ENCODE measurements at places on chromosomes 1 and 21.
A peak's percentile ranks its signal among the peaks of the same experiment; 100 is the strongest.

DNA sequence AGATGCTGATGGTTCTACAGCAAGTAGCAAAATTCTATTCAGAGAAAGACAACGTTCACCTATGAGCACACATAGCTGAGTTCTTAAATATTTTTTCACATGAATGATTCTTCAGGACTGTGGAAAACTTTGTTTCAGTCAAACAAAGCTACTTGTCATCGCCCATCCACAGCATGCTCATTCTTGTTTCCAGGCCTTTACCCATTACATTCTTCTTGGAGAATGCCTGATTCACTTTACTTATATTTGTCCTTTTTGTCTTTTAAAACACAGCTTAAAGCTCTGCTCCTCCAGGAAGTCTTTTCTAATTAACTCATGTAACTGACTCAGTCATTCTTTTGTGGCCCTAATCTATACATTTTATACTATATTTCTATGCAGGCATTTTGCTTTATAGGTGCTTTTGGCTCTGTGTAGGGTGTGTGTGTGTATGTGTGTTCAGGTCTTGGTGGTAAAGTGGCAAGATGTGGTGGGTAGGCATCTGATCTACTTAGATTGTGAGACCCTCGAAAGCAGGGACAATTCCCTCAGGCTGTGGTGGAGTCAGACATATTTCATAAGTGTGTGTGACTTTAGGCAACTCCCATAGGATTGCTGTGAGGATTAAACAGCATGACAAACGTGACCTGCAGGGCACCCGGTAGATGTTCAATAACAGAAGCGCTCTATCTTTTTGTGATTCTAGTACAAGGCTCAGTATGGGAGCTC lies 11.8 kb upstream of the MARK1 start:
- DNase-seq: peak; percentile 8

GRCh38 chr1:2344121-2344681 lies 47.2 kb downstream of the MORN1 start:
- no peak for DNase-seq

DNA sequence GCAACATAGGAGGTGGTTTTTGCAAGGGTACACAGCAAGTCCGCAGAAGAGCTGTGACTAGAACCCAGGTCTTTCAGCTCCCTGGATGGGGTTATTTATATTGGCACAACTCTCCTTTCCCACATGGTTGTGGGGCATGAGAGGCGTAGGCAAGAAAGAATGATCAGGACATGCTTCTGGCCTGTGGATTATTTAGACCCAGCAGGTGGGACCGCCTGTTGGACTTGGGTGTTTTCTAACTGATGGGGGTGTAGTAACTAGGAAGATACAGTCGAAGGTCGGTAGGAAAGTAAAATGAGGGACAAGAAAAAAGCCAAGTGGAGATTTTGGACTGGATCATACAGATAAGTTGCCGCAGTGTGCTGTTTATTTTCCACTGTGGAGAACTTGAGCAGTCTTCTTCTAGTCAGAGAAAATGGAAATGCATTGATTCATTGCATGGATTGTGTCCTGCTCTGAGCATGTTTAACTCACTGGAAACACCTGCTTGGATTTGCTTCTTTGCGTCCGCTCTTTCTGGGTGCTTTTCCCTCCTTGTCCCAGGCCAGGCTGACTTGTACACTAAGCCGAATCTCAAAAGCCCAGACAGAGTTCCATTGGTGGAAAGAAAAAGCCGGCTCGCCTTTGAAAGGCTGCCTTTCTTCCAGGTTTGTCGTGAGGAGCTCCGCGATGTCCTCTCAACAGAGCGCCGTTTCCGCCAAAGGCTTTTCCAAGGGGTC lies 592 bp downstream of the CRCT1 start:
- no peak for DNase-seq

GRCh38 chr1:101308935-101309333 lies 72.1 kb downstream of the S1PR1 start:
- no peak for DNase-seq

- no peak for DNase-seq
These were observed 7.7 kb downstream of the ARMH1 start for GRCh38 chr1:44681905-44682882.

DNA sequence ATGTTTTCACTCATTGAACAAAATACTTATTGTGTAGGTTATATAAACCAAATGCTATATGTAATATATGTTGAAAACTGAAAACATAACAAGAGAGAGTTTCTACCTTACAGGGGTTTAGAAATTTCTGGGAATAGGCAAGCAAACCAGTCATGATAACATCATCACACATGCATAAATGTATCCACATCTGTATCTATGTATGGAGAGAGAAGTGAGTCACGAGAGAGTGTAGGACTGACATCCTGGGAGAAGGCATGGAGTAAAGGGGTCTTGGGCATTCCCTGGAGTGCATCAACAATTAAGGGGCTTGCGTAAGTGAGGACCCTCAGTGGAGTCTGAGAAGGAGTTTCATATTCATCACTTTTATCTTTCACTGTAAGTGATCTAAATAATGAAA lies 65.5 kb downstream of the PCNX2 start:
- DNase-seq: no peak

DNA sequence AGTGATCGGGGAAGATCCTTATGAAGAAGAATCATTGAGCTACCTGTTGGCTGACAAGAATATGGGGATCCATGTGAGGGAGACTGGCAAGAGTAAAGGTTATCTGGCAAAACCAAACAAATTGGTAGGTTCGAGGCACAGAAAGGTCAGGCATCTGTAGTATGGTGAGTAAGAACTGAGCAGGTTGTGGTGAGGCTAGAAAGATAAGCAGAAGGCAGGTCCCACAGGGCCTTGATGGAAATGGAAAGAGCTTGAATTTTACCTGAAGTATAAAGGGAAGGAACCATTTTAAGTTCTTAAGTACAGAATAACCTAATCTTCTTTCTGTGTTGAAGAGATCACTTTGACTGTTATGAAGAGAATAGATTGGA lies 11.1 kb downstream of the PTPRC start:
- DNase-seq: no peak

DNA sequence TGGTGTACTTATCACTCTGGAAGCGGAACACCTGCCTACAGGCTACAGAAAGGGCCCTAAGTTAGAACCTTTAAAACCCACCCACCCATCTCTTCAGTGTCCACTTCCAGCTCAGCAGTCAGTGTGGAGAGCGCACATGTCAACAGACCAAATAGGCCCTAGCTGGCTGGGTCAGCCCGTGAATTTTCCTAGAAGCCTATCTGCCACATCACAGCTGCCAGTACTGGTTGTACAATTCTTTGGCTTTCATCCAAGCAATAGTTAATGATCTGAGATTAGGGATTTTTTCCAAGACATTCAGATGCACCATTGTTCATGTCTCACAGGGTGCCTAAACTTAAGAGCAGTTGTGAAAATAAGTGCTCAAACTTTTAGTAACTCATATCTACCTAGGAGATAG lies 197.1 kb downstream of the KCNK2 start:
- DNase-seq: peak; percentile 9

DNA sequence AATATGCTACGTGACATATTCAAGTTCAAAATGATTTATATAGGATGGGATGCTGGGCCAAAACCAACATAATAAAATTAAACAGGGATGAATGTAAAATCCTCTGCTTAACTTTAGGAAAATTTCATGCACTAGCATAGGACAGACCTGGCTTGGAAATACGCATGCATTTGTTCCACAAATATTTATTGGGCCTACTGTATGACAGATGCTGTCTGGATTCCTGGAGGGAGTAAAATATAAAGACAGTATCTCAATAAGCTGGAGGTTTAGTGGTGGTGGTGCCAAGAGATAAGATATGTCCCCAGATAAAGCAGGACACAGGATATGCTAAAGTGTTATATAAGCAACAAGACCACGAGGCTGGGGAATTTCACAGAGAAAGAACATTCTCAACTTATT lies 15.1 kb downstream of the RCSD1 start:
- no peak for DNase-seq

All from iris pigment epithelial cell (primary cell).